ENCODE measurements at places on chromosomes 7 and 10.

GRCh38 chr10:818010-818409 is 113.5 kb downstream of the LARP4B start:
- no peak for DNase-seq

- DNase-seq, result no peak
These were observed 552.7 kb downstream of the MAGI2 start for GRCh38 chr7:78900806-78901205.

- DNase-seq, result no peak
These were observed 770 bp downstream of the PRXL2A start for GRCh38 chr10:80409121-80409520.

DNA sequence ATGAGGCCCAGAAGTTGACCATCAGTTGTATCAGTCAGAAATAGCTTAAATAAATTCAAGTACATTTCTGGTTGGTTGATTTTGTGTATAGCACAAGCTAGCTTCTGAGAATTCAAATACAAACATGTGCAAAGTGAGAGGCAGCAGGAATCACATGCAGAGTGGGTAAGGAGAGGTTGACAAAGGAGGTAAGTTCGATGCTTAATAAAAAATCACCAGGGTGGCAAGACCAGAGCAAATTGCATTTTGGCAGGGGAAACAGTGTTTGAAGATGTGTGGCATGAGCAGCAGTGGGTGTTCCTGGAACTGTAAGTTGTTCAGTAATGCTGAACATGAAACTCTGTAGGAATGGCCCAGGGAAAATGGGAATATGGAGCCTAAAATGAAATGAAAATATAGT is 52.6 kb downstream of the GNAI1 start:
- DNase-seq, result no peak

DNA sequence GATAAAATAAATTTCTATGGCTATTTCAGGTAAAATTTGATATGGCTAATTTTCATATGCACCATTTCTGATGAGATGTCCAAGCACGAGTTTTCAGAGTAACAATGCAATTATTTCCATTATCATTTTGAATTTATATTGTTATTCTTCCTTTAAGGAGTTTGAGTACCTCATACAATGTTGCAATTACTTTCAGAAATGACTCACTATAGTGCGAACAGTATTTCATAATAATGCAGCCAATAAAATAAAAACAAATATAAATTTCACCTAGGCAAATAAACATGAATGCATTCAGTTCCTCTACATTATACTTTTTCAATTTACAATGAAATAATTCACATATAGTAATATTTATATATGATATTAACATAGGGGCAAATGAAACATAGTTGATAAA is 78.8 kb upstream of the LRRN3 start:
- DNase-seq, result no peak

- no peak for DNase-seq
These were observed at the start of gene DGKI for GRCh38 chr7:137846827-137847567. Gene DGKI, minus strand, starts transcription at chr7:137846974.

- no peak for DNase-seq
These were observed 19.1 kb downstream of the ABLIM1 start for GRCh38 chr10:114638821-114639625.

DNA sequence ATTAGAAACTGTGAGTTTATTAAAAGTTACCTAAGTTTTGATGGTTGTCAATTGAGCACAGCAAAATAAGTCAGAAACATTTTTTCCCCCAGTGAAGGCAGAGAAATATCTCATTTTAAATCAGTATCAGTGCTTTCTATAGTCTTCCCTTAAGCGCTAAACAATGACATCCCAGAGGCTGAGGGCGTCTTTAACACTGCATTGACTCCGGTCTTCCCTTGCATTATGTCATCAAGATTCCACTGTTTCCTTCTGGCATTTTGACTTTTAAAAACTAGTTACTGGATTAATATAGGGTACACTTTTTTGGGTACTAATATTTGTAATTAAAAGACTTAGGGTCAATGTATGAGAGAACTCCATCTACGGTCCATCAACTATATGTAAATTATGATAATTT is 3.9 kb downstream of the GLUD1 start:
- DNase-seq, result no peak

DNA sequence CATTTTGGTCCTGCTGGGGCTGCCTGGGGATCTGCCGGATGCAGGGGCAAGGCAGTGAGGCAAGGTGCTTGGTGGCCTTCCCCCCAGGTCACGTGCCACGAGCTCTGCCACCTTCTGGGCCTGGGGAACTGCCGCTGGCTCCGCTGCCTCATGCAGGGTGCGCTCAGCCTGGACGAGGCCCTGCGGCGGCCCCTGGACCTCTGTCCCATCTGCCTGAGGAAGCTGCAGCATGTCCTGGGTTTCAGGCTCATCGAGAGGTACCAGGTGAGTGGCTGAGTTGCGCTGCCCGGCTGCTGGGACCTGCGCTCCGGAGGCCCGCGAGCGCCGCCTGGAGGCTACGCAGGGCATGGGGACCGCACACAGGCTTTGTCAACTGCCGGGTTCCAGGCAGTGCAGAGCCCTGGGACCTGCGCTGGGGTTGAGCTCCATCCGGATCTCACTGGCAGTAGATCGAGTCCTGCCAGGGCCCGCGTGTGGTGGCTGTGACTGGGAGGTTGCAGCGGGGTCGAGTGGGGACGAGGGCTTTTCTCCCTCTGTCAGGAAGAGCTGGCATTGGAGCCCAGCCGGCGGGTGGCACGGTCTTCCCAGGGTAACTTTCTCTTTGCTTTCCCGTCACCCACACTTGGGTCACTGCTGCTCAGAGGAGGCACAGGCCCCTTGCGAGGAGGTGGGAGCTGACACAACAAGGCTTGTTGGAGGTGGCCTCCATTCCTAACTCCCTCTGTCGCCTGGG is 21.7 kb downstream of the AMZ1 start:
- no peak for DNase-seq

DNA sequence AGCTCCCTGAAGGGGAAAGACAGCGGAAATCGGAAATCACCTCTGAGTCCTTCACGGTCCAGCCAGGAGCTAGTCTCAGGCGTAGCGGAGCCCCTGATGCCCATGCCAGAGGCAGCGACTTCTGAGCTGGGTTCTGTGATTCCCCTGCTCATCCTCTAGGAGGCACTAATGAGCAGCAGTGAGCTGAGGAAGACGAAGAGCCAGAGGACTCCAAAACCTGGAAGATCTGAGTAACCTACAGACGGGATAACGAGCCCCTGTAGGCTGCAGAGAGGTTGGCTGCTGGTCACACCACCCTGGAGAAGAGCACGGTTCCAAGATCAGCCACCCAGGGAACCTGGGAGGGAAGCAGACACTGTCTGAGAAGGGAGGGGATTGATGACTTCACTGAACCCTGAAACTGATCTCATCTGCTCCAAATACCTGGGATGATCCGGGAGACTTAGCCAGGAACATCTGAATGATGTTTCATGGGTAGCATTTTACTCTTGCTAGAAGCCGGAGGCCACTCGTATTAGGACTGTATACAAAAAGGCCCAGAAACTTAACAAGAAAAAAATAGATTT is 304.1 kb downstream of the PAXIP1 start:
- no peak for DNase-seq

All from forelimb muscle (tissue), 1 donor.